ENCODE measurements at places on chromosomes 3 and 15.

- DNase-seq = no peak
These were observed 27.1 kb downstream of the CGGBP1 start for GRCh38 chr3:88031642-88032077.

- DNase-seq = no peak
These were observed 118.0 kb upstream of the C3orf80 start for GRCh38 chr3:160106905-160107861.

DNA sequence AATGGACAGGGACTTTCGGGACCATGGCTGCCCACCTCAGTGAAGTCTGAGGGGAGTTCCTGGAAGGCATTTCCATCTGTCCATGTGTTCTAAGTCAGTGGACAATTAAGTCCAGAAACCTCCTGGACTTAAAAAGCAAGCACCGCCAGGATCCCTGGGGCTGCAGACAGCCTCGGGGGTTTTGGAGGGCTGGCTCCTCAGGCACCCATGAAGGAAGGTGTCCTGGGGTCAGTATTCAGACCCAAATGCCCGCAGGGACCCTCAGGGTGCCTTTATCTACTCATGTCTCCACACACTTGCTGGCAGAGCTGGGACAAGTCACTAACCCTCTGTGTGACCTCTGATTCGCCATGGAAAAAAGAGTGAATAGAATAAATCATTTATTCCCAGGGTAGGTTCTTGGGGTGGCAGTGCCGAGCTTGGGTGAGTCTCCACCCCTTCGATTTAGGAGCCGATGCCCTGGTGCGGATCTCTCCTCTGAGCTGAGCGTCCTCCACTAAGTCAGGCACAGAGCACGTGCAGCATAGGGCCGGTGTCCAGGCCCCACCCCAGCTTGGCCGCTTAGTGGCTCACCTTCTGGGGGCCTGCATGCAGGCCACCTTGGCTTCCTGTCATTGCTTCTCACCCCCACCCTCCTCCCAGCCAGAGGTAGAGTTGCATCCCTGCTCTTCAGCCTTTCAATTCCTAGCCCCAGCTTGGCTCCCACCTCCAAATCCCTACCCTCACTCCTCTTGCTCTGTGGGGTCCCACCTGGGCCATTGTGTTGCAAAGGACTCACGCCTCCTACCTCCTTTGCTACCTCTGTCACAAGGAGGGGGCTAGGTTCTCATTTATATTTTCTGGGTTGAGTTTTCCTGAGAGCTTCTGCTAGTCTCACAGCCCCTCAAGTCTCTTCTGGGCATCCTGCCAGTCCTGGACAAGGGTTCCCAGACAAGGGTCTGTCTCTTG is 19.9 kb downstream of the SLC6A6 start:
- DNase-seq = no peak

GRCh38 chr3:64359735-64360134 is 134.5 kb upstream of the PRICKLE2 start:
- DNase-seq = no peak

DNA sequence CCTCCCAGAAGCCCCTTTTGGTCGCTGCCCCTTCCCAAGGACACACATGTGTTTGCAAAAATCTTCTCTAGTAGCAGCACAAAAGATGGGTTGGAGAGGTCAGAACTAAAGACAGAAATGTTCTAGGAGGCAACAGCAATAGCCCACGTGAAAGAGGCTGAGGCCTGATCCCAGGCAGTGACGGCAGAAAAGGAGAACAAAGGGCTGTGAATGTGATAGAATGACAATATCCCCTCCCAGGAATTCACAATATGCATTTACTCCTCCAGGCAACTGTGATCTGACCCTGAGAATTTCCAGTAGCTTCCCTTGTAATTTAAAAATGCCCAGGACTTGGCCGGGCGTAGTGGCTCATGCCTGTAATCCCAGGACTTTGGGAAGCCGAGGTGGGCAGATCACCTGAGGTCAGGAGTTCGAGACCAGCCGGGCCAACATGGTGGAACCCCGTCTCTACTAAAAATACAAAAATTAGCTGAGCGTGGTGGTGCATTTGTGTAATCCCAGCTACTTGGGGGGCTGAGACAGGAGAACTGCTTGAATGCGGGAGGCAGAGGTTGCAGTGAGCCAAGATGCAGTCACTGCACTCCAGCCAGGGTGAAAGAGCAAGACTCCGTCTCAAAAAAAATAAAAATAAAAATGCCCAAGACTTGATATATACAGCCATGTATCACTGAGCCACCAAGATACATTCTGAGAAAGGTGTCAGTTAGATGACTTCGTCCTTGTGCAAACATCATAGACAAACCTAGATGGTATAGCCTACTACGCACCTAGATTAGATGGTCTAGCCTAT is 43.6 kb upstream of the PIAS1 start:
- DNase-seq = no peak

- DNase-seq = no peak
These were observed 74.6 kb downstream of the WNT5A start for GRCh38 chr3:55412545-55412944.

- no peak for DNase-seq
These were observed 171.4 kb downstream of the EDEM1 start for GRCh38 chr3:5358911-5359310.

DNA sequence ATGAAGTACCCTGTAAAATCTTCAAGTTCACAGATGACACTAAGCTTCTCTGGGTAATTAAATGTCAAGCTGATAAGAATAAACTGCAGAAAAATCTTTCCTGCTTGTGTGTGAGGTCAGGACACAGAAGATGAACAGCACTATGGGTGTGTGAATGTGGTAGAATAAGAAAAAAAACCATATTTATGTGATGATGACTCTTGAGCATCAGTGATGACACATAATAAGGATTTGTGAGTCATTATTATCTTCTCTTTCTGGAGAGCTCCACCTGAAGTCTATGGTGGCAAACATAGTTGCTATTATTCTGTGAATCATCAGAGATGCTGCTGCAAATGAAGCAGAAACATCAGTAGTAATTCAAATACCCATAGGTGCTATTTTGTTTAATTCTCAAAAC is 422.4 kb downstream of the DIPK2A start:
- DNase-seq = no peak

GRCh38 chr3:12560505-12561190 is 3.8 kb downstream of the MKRN2 start:
- DNase-seq = no peak

DNA sequence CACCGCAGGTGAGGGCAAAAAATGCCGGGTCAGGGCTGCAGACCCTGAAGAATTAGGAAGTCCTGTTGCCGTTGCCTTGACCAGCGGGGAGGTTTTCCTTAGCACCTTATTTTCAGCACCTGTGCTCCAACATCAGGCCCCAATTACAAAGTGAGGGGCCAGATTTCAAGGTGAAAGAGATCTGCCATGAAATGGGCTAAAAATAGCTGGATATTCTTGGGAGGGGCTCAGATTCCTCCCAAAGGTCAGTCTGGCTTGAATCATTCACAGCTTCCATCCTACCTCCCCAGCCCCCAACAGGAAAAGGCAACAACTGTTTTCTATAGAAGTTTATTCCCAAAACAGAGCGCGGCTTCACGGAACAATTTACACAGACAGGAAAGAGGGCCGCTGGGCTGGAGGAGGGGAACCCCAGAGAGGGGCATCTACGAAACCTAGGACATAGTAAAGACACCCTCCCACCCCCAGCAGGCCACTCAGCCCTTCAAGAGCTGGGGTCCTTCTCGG is 941 bp upstream of the SLC26A6 start:
- no peak for DNase-seq

GRCh38 chr3:57787867-57788623 is 31.9 kb downstream of the SLMAP start:
- no peak for DNase-seq

- DNase-seq = no peak
These were observed 12.4 kb downstream of the GNAI2 start for GRCh38 chr3:50248387-50248786.

DNA sequence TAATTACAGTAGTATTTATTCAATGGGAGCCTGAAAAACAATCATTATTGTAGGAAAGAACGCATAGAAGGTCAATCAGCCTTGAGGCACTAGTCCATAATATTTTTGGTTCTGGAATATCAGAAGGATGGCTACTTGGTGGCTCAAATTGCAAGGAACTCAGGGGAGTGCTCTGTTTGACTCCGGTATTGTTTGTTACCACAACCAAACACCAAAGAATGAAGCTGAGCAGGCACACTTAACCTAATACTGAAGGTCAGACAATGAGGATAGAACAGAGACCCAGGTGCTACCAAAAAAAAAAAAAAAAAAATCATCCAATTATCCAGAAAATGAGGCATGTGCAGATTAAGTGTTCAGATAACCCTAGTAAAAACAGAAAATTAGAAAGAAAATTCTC is 11.1 kb upstream of the SATB1 start:
- no peak for DNase-seq

Measured in esophagus squamous epithelium (tissue), 5 donors.